ENCODE measurements at places on chromosomes 5 and 9. TPM values are rescaled to one million over a fixed set of nuclear protein-coding genes. Genes with fewer than 3 reads are reported as not detected.

GRCh38 chr5:72296256-72296655 lies 23.8 kb downstream of the MRPS27 start:
- no peak for DNase-seq
- H3K27ac ChIP-seq: no peak overlapping the region
- no peaks in the 10 kb centered on the region for H3K36me3 ChIP-seq
- no peak overlapping the region for H3K4me3 ChIP-seq
- peaks cover 5% of the 10 kb centered on the region for H3K4me1 ChIP-seq

- no peak within 1 kb of the TSS for H3K4me3 ChIP-seq
- DNase-seq: no peak
- peaks cover 5% of the 10 kb centered on the region for H3K27me3 ChIP-seq
- no peaks in the 10 kb centered on the region for H3K4me1 ChIP-seq
Measured at GRCh38 chr5:141172381-141173204, at the start of gene PCDHB7. PCDHB7 (plus strand) TSS chr5:141172644; CDS start chr5:141172836, 192 bp downstream.

DNA sequence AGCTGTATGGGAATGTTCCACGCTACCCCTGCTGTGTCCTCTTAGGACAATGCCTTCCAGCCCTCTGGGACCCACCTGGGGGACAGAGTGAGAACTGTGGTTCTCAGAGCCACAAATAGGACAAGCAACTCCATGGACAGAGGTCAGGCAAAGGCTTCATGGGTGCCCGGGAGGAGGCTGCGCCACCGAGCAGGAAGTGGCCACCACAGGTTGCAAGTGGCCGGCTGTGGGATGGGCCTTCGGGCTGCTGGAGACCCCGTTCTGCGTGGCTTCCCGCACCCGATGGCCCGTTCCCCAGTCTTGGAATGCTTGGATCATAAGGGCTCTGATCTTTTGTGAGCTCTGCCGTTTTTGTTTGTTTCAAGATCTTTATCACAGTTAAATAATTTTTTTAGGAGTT lies 118.8 kb downstream of the BOD1 start:
- H3K4me3 ChIP-seq: no peak overlapping the region
- H3K4me1 ChIP-seq: no peaks in the 10 kb centered on the region
- H3K27me3 ChIP-seq: no peaks in the 10 kb centered on the region
- no peak for DNase-seq

Gene FBN2
- 4.6 TPM for total RNA-seq

GRCh38 chr5:101605700-101606099 lies 690.4 kb downstream of the SLCO4C1 start:
- H3K27me3 ChIP-seq: no peaks in the 10 kb centered on the region
- H3K27ac ChIP-seq: no peak overlapping the region
- H3K4me1 ChIP-seq: no peaks in the 10 kb centered on the region
- no peak overlapping the region for H3K4me3 ChIP-seq
- H3K36me3 ChIP-seq: no peaks in the 10 kb centered on the region

GRCh38 chr5:88049737-88050136 lies 218.9 kb downstream of the TMEM161B start:
- H3K4me1 ChIP-seq: no peaks in the 10 kb centered on the region
- H3K27me3 ChIP-seq: no peaks in the 10 kb centered on the region
- no peak overlapping the region for H3K27ac ChIP-seq
- H3K36me3 ChIP-seq: no peaks in the 10 kb centered on the region
- no peak overlapping the region for H3K4me3 ChIP-seq

DNA sequence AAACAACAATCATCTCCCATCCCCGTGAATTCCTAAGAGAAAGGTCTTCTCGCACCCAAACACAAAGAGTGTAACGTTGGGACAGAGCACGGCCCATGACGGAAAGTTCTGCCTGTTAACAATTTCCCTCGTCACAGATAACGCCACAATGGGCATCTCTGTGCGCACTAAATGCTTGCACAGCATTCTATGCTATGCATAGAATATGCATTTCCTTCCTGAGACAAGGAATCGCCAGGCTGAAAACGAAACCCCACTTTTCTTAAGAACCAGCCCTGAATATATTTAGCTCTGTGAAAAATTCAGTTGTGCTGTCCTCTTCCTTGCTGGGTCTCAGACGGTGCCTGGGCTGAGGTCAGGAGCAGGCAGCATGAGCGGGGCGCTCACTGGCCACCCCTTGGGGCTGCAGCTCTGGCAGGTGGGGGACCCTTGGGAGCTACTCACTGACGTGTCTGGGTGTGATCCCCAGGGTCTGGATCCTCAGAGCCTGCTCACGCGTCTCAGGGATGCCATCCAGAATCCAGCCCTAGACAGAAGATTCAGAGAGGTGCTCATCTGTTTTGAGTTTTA lies 49.8 kb downstream of the AK8 start:
- no peaks in the 10 kb centered on the region for H3K4me1 ChIP-seq
- no peak overlapping the region for H3K27ac ChIP-seq
- no peaks in the 10 kb centered on the region for H3K36me3 ChIP-seq
- H3K4me3 ChIP-seq: no peak overlapping the region
- no peak for DNase-seq
- no peaks in the 10 kb centered on the region for H3K27me3 ChIP-seq

Gene SOX30
- not detected for total RNA-seq

Data from right atrium auricular region (tissue), 2 donors.